Foreskin keratinocyte (primary cell): ENCODE measurements at places on chromosomes 12 and 14.

DNA sequence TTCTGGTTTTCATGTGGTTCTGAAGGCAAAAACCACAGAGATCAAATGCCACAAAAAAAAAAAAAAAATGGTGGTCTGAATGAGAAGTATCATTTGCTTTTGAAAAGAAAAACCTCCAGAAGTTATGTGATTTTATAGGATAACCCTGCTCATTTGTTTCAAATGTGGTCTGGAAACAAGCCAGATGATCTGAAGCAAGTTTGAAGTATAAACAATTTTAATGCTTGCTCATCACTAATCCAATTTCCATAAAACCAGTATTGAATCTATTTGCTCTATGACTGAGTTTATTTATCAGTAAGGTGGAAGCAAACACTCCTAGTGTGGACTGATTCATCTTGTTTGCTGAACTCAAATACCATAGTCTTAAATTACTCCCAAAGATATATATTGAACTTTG, 407.3 kb upstream of the FLRT2 start:
- DNase-seq: no peak

GRCh38 chr12:80681-81190, 14.2 kb downstream of the IQSEC3 start:
- no peak for DNase-seq

GRCh38 chr14:21208554-21208953, 52.7 kb upstream of the OR5AU1 start:
- DNase-seq: no peak

GRCh38 chr12:19410211-19410610, 29.1 kb upstream of the AEBP2 start:
- DNase-seq: no peak

DNA sequence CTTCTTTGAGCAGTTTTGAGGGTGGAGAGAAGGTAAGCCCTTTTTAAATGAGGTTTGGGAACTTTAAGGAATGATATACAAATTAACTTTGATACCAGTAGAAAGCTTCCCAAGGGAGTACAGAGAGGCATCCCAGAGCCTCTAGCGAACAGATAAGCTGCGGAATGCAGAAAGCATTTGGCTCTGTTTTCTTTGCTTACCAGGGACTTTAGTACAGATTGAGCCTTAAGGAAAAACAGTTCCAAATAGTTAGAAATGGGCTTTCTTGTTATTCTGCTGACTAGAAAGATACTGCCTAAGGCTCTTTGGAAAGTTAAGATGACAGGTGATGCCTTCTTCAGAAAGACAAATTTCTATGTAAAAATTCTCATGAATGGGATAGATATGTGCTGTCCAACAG, 261.7 kb upstream of the FOXN3 start:
- DNase-seq: no peak

GRCh38 chr12:132146772-132147422, 2.6 kb downstream of the NOC4L start:
- no peak for DNase-seq

GRCh38 chr12:38904537-38905479, 583 bp downstream of the CPNE8 start:
- peak; percentile 81 for DNase-seq

DNA sequence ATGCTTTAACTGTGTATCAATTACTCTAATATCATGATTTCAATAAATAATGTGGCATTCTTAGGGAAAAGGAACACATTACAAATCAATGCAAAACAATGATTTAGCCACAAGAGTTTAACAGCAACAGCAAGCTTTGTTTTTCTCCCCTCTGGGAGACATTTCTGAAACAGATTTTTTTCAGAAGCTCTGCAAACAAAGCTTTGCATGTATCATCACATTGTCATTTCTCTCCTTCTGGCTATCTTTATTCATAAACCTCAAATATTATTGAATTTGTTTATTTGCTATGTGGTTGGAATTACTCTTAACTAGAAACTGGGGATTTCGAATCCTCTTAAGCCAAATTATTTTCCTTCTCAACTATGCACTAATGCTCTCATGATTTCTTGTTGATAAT, 278.4 kb upstream of the ATXN7L3B start:
- no peak for DNase-seq

DNA sequence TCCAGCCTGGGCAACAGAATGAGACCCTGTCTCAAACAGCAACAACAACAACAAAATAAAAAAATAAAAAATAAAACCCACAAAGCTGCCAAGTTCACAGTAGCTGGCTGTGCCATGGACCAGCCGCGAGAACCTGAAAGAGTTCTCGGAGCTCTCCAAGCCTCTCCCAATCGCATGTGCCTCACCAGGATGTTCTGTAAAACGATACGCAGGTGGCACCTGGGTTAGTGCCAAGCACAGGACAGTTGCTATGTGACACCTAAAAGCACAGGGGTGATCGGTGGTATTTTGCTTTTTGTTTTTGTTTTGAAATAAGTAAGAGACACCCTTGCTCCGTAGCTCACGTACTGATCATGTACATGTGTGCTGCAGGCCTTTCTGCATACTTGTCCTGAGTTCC, 52.4 kb downstream of the RFLNA start:
- DNase-seq: no peak

- DNase-seq: no peak
Measured at GRCh38 chr12:120981407-120981941, 3.1 kb downstream of the HNF1A start.

GRCh38 chr14:102394717-102395375, 32.1 kb downstream of the TECPR2 start:
- DNase-seq: no peak

- DNase-seq: no peak
Measured at GRCh38 chr14:98252820-98253219, 1019.2 kb downstream of the BCL11B start.

- DNase-seq: no peak
Measured at GRCh38 chr14:49051328-49052060, 534.7 kb downstream of the RPS29 start.

GRCh38 chr12:6074979-6075585, 49.4 kb downstream of the VWF start:
- DNase-seq: no peak

- no peak for DNase-seq
Measured at GRCh38 chr12:30438601-30439041, 257.0 kb downstream of the IPO8 start.

DNA sequence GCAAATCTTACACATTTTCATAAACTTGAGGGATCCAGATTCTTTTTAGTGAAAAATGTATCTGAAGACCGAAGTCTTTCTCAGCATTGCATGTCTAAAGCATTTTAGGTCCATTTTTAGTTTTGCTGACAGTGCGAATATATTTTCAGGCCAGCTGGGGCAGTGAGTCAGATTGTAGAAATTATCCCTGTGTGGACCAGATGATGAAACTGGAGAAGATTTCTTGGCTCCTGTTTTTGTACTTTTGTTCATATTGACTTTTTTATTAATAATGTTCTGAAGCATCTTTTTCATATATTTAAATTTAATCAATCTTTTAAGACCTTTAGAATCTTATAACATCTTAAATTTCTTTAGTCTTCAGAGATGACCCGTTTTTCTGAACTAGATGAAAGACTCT, 173.1 kb downstream of the FLRT2 start:
- DNase-seq: peak; percentile 12

DNA sequence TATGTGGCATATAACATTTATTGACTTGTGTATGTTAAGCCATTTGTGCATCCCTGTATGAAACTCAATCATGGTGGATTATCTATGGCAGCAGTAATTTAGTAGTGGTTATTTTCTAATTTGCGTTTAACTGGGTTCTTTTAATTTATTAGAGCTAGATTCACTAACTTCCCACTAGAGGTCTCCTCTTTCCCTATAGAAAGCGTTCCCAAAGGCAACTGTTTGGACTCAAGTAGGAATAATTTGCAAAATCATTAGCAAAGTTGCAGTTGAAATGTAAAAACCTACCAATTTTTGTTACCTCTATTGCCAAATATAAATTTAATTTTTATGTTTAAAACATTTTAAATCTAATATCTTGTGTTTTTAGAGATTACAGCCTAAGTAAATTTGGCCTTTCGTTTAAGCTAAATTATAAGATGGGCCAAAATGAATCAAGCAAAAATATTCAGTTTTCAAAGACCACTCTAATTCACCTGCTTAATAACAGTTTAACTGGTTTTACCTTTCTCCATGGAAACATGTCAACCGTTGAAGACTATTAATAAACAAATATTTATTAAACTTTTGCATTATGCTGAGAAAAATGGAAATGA, 6.0 kb downstream of the DMAC2L start:
- no peak for DNase-seq

- peak; percentile 40 for DNase-seq
Measured at GRCh38 chr12:14995583-14996425, 23.0 kb downstream of the PDE6H start.

DNA sequence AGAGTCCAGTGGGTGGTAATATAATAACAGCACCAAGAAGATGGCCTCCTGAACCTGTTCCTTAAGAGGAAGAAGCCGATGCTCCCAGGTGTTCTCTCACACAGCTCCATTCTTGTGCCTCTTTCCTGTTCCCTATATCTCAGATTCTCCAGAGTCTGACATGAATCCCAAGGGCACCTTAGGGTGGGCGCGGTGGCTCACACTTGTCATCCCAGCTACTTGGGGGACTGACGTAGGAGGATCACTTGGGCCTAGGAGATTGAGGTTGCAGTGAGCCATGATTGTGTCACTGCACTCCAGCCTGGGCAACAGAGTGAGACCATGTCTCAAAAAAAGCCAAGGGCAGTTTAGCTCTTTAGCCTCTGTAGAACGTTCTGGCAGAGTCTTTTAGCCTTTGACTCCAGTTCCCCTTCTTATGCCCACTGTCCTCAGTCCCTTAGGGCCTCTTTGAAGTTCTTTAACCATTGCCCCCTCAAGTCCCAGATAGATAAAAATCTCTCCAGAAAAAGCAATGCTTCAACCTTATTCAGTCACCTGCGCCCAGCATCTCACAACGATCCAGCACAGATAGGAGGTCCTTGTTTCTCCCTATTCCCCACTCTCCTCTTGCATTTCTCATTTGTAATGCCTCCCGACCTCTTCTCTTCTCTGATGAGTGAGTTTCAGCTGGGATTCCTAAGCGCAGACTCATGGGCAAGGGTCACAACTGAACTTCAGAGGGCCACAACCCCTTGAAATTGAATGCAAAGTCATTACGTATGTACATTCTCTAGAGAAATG, 4.7 kb downstream of the CCDC184 start:
- DNase-seq: no peak

DNA sequence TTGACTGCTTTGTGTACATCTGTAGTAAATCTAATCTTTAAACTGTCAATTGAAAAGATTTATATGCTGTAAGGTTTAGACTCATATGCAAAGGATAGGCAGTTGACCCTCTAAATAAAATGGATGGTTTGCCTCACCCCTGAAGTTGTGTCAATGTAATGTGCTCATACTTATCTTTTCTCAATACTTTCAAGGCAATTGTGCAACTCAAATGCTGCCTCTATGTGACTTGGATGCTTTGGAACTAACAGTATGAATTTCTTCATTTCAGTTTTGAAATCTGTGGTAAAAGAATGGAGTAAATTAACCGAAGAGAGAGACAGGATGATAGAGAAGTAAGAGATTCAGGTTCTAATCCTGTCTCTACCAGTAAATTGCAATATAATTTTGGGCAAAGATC, 9.7 kb downstream of the PDE6H start:
- DNase-seq: no peak

DNA sequence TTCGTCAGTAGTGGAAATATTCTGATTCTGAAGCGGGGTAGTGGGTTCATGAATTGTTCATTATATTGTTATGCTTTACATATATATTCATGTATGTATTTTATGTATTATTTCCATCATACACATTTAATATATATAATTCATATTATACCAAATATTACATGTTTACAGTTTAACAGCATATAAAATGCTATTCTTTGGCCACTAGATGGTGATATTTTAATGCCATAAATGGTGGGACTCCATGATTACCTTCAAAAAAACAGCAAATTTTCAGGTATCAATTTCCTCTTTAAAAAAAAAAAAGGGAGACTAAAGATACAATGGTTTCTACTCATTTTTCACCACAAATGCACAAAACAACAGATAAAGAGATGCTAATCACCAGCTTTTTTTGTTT, 41.0 kb downstream of the BDKRB1 start:
- DNase-seq: no peak

GRCh38 chr14:51424041-51424440, 184.0 kb downstream of the TMX1 start:
- DNase-seq: no peak

GRCh38 chr12:130076752-130077151, 85.5 kb upstream of the FZD10 start:
- DNase-seq: no peak

GRCh38 chr14:92486881-92487280, 26.7 kb upstream of the RIN3 start:
- no peak for DNase-seq

DNA sequence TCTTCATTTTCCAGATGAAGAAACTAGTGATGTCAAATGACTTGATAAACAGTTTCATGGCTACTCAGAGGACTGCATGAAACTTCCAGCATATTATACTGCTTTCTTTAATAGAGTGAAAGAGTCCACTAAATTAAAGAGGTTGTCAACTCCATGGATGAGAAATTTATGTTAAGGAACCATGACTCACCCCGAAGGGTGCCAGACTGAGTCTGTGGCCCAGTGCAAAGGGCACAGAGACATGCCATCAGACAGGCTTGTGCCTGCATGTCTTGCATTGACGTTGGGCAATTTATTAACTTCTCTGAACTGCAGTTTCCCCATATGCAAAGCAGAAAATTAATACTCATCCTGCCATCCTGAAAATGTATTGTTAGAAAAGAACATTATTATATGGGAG, 382.4 kb downstream of the APAF1 start:
- peak; percentile 50 for DNase-seq

- no peak for DNase-seq
Measured at GRCh38 chr12:105018776-105019175, 32.7 kb downstream of the NOPCHAP1 start.

DNA sequence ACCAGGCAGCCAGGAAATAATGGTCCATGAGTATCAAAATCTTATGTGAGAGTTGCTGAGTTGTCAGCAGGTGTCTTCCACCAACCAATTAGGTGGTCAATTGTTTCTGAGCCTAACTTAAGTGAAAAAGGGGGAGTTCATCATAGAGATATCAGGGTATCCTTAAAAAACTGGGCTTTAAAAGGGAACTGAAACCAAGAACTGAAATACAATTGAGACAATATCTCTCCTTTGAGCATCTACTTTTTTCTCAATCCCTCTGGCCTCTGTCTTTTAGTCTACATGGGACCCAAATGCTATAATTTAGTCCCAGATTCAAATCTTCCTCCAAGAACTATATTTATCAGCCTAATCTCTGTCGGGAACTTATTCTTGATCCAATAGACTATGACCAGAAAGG, 201.0 kb downstream of the BTG1 start:
- no peak for DNase-seq

- DNase-seq: no peak
Measured at GRCh38 chr14:99596071-99596627, 7.9 kb downstream of the CCDC85C start.

GRCh38 chr14:70073924-70074566, 114.7 kb downstream of the SLC8A3 start:
- peak; percentile 59 for DNase-seq

GRCh38 chr12:19307451-19307850, 131.8 kb upstream of the AEBP2 start:
- DNase-seq: no peak

- no peak for DNase-seq
Measured at GRCh38 chr12:22971247-22971646, 346.3 kb downstream of the ETNK1 start.

GRCh38 chr14:30656190-30656632, 34.1 kb downstream of the SCFD1 start:
- DNase-seq: peak; percentile 22

- DNase-seq: no peak
Measured at GRCh38 chr14:67232066-67232465, 9.2 kb upstream of the PALS1 start.
